ENCODE measurements at places on chromosomes 16 and 17. TPM values are rescaled to one million over a fixed set of nuclear protein-coding genes. Genes with fewer than 3 reads are reported as not detected.

The ZNF594 gene
- 7.2 TPM for total RNA-seq

The MYCBPAP gene
- 0.81 TPM for total RNA-seq

- no peak for DNase-seq
These were observed 11.7 kb upstream of the CD300LD start for GRCh38 chr17:74603746-74604145.

The KRTAP4-2 gene
- not detected for total RNA-seq

DNA sequence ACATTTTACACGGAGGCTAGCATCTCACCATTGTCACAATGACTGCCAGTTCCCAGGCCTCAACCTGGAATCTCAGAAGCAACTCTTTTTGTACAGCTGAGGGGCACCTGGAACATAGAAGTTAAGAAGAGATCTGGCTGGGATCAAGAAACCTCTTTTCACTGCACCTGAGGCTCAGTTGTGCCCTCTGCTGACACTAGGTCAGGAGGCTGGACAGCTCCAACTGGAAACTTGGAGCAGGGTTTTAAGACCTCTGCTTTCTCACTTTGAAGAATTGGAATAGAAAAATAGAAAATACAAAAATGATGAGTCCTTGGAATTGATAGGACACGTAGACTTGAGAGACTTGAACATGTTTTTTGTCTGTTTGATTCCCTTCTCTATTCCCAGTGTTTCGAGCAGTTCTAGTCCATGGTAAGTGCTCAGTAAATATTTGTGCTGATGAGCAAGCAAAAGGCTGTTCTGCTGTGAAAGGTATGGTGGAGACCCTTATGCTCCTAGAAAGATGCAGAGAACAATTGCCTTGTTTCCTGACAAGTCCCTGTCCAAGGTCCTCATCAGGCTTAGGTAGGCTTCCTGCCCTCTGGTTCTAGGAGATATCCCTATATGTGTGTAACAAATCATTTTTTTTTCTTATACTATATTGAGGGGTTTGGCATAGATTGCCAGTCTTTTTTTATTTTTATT, 13.6 kb upstream of the PPM1D start:
- no peak for DNase-seq

- no peak for DNase-seq
These were observed 110.2 kb downstream of the CA10 start for GRCh38 chr17:52048137-52048898.

All from Right ventricle myocardium inferior (tissue), 1 donor.